T-helper 1 cell (primary cell): ENCODE measurements at places on chromosomes 4 and X.

- DNase-seq: no peak
Observed at GRCh38 chrX:12709047-12709446, 82.2 kb upstream of the PRPS2 start.

- peak; percentile 33 for DNase-seq
Observed at GRCh38 chr4:147707892-147708672, 23.8 kb upstream of the ARHGAP10 start.

DNA sequence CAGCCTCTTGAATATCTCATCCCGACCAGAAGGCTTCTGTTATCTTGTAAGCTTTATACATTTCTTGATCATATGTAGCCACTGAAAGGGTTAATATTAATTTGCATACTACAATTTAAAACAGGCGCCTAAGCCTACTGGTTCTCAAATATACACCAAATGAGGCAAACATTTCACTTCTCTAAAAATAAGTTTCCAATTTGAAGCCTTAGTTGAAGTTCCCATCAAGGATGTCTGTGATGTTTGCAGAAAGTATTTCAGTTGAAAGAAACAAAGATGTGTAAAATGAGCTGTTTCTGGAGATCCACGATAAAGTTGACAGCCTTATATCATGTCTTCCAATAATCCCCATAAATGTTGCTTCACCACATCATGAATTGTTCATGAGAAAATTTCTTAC lies 70.6 kb downstream of the KIT start:
- DNase-seq: no peak

DNA sequence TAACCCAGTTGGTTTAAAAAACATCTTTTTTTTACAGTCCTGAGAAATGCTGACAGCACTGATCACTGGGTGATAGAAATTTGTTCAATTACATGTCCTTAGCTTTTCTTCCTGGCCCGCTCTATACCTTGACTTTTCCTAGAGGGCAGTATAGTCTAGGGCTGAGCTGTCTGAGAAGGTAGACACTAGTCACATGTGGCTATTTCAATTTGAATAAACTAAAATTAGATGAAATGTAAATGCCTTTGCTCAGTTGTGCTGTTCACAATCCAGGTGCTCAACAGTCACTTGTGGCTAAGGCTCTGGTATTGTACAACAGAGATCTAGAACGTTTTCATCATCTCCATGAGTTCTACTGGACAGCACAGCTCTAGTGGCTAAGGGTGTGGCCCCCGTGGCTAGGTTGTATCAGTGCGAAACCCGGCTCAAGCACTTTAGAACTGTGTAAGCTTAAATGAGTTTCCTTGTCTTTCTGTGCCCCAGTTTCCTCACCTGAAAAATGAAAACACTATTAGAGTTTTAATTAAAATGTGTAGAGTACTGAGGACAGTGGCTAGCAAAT lies 111.6 kb upstream of the WDR17 start:
- no peak for DNase-seq

DNA sequence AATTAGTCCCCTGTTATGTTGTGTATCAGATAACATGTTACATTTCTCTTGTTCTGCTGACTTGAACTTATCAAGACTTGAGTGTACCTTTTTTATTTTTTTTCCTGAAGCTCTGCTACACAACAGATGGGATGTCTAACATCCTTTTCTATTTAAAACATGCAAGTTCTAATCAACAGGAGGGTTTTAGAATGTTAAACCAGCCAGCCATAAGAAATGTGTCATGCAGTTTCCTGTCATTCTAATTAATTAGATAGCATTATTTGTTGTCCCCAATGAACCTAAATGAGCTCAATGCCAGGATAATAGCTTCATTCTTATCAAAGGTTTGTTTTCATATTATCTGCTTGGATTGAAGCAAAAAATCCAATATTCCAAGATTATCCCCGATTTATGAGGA lies 958.2 kb downstream of the PCDH7 start:
- no peak for DNase-seq

- DNase-seq: no peak
Observed at GRCh38 chr4:142959173-142959572, 113.1 kb upstream of the INPP4B start.

DNA sequence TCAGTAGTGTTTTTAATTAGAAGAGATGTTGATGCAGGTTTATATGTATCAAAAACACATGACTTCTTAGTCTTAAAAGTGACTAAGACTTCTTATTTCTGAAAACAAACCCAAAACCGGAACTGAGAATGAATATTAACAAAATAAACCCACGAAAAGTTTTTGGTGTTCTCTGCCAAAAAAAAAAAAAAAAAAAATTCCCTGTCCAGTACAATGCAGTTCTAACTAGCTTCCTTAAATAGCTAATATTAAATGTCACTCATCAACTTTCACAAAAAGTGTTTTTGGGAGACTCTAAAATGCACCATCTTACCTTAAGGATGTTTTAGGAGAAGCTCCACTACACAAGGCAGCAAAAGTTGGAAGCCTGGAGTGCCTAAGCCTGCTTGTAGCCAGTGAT lies 2.0 kb downstream of the ANKRD37 start:
- no peak for DNase-seq

- no peak for DNase-seq
Observed at GRCh38 chr4:53703267-53703655, 112.0 kb upstream of the LNX1 start.

DNA sequence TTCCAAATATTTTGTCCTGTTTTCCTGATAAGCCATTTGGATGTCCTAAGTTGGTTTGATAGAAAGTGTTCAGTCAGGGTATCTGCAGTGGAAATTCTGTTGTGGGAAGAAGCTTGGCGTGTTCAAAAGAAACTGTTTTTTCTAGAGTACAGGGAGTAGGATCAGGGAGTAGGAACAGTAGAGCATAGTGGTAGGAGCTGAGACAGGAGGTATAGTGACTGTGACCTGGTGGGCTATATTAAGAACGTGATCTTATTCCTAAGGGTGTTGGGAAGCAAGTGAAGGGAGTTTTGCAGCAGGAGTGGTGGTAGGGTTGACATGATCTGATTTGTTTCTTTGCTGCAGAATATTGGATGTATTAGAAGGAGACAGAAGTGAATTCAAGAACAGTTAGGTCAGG lies 348.2 kb downstream of the BMPR1B start:
- DNase-seq: no peak

DNA sequence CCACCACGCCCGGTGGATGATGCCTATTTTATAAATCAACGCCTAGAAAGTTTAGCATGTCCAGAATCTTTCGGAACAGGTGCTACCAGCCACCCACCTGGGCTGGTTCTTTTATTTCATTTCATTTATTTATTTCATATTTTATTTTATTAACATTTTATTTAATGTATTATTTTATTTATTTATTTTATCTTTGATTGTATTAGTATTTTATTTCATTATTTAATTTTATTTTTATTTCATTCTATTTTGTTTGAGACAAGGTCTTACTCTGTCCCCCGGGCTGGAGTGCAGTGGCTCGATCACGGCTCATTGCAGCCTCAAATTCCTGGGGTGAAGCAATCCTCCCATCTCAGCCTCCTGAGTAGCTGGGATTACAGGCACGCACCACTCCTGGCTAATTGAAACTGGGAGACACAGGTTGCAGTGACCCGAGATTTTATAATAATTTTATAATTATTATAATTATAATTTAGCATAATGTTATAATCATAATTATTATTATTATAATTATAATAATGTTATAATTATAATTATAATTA lies 187.2 kb downstream of the SHOX start:
- no peak for DNase-seq

DNA sequence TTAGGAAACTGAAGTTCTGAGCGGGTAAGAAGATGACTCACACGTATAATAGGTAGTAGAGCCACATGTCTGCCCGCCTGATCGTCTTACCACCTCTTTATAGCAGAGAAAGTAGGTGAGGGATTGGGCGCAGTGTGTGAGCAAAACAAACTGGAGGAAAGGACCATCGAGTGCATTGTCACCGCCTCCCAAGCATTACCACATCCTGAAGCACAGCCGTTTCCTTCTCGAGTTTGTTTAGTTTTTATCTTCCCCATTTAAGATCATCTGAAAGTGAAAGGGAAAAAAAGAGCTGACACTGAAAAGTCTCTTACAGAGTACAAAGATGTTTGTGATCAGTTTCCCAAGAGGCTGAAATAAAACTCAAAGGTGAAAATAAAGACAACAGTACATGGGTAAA lies 14.8 kb downstream of the PDK3 start:
- DNase-seq: peak; percentile 52

DNA sequence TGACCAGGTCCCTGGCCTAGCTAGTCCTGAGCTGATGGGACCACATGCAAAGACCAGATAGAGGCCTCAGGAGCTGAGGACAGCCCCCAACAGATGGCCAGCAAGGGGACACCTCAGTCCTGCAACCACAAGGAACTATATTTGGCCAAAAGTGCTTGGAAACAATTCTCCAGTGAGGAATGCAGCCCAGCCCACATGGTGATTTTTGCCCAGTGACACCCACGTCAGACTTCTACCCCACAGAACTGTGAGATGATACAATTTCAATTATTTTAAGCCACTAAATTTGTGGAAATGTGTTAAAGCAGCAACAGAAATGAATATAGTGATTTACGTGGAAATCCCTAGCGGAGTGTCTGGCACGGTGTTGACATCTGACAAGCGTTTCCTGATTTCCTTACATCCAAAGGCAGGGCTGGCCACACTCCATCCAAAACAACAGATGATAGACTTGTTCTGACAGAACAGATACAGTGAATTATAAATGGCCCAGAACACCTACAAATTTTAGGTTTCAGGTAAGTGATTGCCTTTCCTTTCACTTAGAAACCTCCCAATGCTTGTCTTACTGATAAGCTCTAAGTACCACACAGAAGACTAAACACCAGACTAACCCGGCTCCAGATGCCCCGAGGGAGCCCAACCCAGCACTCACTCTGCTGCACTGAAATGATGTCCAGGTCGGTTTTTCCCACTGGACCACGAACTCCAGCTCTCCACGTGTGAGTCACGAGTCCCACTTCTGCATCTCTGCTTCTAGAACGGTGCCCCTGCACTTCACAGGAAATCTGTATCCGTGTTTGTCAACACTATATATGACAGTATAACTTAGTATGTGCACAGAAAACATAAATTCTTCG lies 5.8 kb downstream of the AFAP1 start:
- DNase-seq: no peak

GRCh38 chrX:111372086-111372485 lies 39.9 kb downstream of the DCX start:
- DNase-seq: no peak

DNA sequence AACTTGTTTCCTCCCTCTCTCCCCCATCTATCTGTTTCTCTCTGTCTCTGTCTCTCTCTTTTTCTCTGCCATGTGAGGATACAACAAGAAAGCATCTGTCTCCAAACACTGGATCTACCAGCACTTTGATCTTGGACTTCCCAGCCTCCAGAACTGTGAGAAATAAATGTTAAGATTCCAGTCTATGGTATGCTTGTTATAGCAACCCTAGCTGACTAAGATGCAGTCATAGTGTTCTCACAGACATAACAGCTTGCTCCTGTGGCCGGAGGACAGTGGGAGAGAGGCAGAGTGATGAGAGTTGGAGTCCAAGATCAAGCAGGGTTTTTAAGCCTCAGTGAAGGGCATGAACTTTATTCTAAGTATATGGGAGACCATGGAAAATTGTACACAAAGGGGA lies 8.8 kb upstream of the NKX3-2 start:
- DNase-seq: no peak

DNA sequence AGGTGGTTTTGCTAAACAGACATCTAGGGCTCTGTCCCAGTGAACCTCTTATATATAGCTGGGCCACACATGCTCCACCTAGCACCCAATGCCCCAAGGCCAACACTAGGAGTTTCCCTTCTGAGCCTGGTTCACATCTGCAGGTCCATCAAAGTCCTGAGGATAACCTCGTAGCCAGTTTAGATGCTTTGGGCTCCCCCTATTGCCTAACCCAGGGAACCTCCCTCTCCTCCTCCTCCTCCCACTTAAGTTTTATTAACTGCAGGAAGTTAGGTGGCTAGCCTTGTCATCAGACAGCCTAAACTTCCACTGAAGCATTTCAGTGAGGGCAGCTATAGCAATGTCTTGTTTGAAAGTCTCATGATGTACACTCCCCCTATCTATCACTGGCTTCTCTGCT lies 88.0 kb downstream of the GUCY2F start:
- DNase-seq: no peak
